ENCODE measurements at places on chromosomes 7 and 10.

GRCh38 chr7:141441837-141442627 is 109.2 kb upstream of the AGK start:
- no peak for DNase-seq

GRCh38 chr7:158502068-158502750 is 85.4 kb downstream of the PTPRN2 start:
- no peak for DNase-seq

DNA sequence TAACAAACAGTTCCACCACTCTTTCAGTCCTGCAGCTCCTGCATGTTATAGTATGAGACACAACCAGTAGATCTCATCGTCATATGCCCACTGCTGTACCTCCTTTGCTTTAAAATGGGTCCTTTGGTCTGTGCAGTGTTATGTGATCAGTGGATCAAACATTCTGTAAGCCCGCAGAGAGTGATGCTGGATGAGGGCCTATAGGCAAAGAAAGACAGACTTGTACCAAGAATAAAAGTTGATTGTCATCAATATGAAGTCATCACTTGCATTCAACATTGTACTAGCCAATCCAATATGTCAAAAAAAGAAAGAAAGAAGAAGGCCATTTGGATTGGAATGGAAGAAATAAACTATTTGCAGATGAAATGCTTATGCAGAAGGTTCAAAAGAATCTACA is 79.8 kb upstream of the PHYHIPL start:
- DNase-seq: no peak

GRCh38 chr10:30270247-30270646 is 78.8 kb downstream of the MTPAP start:
- no peak for DNase-seq

- no peak for DNase-seq
These were observed 180.2 kb upstream of the FZD8 start for GRCh38 chr10:35822316-35822715.

- DNase-seq: no peak
These were observed 209.6 kb downstream of the PTPRN2 start for GRCh38 chr7:158377800-158378623.

DNA sequence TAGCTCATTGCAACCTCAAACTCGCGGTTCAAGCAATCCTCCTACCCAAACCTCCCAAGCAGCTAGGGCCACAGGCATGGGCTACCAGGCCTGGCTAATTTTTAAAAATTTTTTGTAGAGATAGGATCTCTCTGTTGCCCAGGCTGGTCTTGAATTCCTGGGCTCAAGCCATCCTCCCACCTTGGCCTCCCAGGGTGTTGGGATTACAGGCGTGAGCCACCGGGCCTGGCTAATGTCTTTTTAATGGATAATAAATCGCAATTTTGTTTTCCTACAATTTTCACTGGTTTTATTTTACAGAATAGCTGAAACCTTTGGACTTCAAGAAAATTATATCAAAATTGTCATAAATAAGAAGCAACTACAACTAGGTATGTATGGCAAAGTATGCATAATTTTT is 10.9 kb downstream of the NUB1 start:
- no peak for DNase-seq

DNA sequence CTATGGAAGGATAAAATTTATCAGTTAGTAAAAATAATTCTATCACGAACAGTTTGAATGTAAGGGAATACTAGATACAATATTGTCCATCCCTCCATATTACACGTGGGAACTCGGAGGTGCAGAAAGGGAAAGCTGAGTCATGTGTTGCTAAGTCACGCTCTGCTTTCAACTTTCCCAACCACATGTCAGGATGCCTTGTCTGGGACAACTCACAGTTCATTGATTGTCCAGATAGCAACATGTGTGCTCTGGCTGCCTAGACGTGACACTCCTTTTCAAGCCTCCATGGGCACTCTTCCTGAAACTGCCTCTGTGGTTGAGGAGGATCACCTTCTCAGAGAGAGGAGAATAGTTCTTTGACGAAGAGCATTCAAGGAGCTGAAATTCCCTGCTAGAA is 808.1 kb downstream of the GRID1 start:
- DNase-seq: no peak

DNA sequence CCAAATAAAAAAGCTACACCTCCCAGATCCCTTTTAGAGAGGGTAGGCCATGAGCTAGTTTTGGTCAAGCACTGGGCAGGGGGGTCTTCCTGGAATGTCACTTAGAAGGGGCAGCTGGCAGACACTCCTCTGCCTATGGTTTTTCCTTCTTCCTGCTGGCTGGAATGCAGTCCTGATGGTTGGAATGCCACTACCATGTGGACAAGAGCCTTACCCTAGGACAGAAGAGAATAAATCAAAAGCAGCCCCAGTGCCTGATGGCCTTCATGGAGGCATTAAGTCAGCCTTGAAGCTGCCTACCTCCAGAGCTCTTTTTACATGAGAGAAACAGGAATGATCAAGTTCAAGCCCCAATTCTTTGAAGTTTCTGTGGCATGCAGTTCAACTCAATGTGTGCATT is 43.5 kb upstream of the SORBS1 start:
- DNase-seq: no peak

GRCh38 chr10:100966887-100967286 is 2.4 kb upstream of the SEMA4G start:
- DNase-seq: no peak

DNA sequence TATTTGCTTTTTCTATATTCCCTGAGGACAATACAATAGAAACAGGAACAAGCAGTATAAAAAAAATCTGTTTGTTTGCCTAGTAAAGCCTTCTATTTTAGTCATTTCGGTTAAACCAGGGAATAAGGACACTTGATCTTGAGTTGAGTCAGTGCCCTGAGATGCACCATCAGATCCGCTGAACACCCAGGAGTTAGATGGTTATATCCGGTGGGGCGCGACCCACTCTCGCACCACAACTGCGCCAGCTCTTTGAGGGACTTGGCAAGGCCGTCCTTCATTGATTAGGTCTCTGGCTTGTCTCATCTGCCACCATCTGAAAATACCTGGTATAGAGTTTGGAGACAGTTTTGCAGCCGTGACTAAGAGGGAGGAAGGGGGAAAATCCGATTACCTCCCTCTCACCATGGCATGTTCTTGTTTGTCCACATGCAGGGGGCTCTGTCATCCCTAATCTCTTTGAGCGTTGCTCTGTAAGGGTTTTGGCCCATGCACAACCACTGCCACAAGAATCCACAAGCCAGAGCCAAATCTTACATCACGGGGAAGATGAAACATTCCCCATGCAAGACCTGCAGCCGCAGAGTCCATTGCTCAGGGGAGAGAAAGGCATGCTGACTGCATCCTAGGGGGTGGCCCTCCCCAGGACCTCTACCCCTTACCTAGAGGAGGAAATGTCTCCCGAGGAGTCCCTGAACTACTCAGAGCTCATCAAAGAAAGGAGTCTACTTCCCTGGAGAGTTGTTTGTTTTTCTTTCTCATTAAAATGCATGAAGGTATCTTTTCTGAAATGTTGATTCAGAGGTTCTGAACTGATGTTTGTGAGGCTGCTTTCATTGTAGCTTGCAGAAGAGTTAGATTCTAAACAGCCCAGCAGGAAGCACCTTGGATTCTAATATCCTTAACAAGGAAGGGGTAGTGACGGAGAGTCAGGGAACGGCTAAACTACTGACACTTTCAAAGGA is 101.6 kb upstream of the FAM171A1 start:
- DNase-seq: no peak

- DNase-seq: no peak
These were observed 6.0 kb downstream of the LIPN start for GRCh38 chr10:88765816-88766215.

- no peak for DNase-seq
These were observed 68.0 kb downstream of the PIP4K2A start for GRCh38 chr10:22646388-22646853.

GRCh38 chr7:75621124-75621523 is 117.6 kb downstream of the HIP1 start:
- DNase-seq: no peak

GRCh38 chr7:126489874-126490273 is 762.9 kb downstream of the GRM8 start:
- DNase-seq: no peak

- no peak for DNase-seq
These were observed 156.1 kb downstream of the KIF20B start for GRCh38 chr10:89857431-89858042.

DNA sequence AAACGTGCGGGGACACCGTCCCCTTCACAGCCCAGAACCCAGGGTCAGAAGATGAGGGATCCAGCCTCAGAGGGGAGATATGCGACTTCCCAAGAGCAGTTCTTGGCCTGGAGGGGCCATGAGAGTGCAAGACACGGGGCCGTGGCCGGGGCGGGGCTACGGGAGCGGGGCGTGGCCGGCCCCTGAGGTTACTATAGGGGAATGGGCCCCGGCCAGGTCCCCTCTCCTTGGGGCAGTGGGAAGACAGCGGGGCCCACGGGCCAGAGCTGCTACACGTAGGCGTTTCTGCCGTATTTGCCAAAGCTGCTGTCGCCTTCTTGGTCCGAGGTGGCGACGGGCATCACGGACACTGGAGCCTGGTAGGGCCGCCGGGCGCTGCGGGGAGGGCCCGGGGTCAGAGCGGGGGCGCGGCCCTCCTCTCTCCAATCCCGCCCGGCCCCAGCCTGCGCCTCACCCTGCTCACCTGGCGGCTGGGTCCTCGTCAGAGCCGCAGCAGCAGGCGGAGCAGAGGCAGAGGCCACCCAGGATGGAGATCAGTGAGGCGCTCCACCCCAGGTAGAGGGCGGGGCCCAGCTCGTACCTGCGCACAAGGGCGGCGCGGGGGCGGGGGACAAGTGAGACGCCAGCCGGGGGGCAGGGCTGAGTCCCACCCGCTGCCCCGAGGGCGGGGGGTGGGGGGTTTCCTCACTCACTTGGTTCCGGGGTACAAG is 5.3 kb downstream of the CLDN15 start:
- no peak for DNase-seq

GRCh38 chr7:79290841-79291497 is 162.5 kb downstream of the MAGI2 start:
- no peak for DNase-seq

- no peak for DNase-seq
These were observed 205.3 kb downstream of the SKAP2 start for GRCh38 chr7:26659121-26659520.

DNA sequence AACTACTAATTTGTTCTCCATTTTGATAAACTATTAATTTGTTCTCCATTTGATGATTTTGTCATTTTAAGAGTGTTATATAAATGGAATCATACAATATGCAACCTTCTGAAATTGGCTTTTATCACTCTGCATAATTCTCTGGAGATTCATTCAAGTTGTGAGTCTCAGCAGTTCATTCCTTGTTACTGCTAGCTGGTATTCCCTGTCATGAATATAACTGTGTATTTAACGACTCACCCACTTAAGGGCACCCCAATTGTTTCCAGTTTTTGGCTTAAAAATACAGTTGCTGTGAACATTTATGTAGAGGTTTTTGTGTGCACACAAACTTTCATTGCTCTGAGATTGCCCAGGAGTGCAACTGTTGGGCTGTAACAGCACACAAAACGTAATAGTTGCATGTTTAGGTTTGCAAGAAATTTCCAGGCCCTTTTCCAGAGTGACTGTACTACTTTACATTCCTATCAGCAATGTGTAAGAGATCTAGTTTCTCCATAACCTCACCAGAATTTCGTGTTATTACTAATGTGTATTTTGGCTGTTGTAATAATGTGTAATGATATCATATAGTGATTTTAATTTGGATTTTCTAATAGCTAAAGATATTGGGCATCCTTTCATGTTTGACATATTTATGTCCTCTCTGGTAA is 153.2 kb upstream of the ADCY1 start:
- no peak for DNase-seq

GRCh38 chr7:44145969-44146911 is 5.1 kb upstream of the MYL7 start:
- peak; percentile 20 for DNase-seq

- DNase-seq: no peak
These were observed 349.4 kb downstream of the EXOC4 start for GRCh38 chr7:133602291-133602690.

DNA sequence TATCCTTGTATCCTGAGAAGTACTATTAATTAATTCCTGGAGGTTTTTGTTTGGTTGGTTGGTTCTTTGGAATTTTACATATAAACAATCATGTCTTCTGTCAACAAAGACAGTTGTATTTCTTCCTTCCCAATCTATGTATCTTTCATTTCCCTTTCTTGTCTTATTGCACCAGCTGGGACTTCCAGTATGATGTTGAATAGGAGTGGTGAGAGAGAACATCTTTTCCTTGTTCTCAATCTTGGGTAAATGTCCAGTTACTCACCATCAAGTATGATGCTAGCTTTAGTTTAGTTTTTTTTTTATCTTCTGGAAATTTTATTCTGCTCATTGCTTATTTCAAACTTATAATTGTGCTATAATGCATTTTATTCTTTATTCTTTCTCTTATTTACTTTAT is 7.4 kb upstream of the PAX4 start:
- no peak for DNase-seq
